ENCODE measurements at places on chromosomes 3 and 15.

GRCh38 chr3:17802950-17803349, 60.5 kb upstream of the TBC1D5 start:
- no peak for DNase-seq

DNA sequence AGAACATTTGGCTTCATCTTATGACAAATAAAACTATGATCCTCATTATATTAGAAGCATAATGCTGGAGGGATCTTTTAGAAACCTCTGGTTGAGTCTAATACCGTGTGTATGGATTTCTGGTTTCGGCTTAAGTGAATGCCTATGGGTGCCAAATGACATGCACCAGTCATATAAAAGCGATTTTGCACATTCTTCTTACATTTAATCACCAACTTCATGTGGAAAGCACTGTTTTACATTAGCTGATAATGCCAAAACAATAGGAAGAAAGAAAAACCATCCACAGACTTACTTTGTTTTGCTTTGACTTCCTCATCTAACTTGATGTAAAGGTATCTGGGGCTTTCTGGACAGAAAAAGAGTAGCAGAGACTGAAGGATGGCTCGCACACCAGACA, 20.9 kb downstream of the SLC2A2 start:
- DNase-seq = peak; percentile 64

GRCh38 chr3:9430733-9431132, 33.3 kb downstream of the SETD5 start:
- no peak for DNase-seq

GRCh38 chr15:95919460-95919859, 411.0 kb upstream of the NR2F2 start:
- DNase-seq = no peak

DNA sequence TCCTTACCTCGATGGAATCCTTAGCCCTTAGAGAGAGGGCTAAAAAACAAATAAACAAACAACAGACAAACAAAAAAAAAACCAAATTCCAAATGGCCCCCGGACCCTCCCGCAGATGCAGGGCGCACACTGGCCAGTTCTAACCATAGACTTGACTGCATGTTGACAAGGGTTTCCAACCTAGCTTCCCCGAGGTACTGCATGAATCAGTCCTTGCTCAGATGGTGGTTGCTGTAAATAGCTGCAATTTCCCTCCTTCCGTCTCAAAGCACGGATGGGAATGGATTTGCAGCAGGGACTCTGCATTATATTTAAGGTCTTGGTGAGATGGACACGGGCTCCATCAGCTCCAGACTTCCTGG, 162.8 kb downstream of the CD47 start:
- no peak for DNase-seq

DNA sequence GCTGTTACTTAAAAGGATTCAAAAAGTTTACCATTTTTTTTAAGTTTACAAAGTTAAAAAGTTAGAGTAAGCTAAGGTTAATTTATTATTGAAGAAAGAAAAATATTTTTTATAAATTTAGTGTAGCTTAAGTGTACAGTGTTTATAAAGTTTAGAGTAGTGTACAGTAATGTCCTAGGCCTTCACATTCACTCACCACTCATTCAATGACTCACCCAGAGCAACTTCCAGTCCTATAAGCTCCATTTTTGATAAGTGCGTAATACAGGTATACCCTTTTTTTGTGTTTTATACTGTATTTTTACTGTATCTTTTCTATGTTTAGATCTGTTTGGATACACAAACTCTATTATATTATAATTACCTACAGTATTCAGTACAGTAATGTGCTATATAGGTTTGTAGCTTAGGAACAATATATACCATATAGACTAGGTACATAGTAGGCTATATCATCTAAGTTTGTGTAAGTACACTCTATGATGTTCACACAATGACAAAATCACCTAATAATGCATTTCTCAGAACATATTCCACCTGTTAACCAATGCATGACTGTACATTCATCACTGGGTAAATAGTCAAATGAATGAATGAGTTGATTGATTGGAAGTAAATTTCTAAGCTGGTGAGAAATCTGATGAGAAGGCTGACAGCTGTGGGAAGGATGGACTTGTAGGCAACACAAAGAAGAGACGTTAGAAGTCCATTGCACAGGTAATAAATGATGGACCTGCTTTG, 95.2 kb upstream of the CDIN1 start:
- no peak for DNase-seq

DNA sequence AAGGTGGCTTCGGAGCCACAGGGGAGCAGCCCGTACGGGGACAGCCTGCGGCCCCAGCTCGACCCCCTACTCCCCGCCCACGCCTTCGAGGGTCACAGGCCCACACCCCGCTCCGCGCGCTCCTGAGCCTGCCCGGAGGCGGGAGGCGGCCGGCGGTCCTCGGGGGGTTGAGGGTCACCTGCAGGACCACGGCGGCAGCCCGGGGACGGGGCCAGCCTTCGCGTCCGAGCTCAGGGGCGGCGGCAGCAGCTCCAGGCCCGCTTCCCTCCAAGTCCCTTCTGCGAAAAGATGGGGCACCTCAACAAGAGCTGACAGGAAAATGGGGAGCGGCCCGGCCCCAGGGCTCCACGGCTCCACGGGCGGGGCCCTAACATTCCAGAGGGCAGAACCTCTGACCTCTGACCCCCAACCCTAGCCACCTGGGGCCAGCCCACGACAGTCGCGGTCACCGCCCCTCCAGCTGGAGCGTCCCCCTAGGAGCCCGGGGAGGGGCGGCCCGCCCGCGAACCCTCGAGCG, 428 bp downstream of the LYSMD4 start:
- no peak for DNase-seq

GRCh38 chr3:12796171-12797123, at the start of gene CAND2:
Gene CAND2, plus strand, starts transcription at chr3:12796680. Its CDS starts 41 bp downstream, at chr3:12796721.
- no peak for DNase-seq

DNA sequence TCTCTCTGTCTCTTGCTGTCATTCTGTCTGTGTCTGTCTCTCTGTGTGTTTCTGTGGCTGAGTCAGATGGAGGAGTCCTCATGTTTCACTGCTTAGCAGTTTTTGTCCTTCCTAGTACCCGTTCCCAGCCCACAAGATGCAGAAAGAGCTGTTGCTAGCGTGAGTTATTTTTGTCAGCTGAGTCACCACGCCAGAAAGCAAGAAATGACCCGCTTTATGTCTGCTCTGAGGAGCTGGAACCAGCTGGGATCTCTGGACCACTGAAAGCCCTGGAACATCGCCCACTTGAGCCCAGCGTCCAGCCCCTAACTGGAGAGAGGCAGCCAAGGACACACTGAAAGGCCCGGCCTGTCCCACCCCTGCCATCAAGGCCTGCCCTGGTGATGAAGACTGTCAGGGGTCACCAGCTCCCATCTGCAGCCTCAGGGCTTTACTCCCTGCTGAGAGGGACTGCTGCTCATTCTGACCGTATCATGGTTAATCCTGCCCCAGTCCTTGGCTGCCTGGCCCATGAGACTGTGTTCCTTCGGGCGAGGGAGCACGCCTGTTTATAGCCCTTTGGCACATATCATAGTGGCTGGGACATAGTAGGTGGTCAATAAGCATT, 101.7 kb upstream of the TPM1 start:
- DNase-seq = peak; percentile 74

GRCh38 chr15:61736790-61737189, 323.5 kb downstream of the VPS13C start:
- DNase-seq = no peak

DNA sequence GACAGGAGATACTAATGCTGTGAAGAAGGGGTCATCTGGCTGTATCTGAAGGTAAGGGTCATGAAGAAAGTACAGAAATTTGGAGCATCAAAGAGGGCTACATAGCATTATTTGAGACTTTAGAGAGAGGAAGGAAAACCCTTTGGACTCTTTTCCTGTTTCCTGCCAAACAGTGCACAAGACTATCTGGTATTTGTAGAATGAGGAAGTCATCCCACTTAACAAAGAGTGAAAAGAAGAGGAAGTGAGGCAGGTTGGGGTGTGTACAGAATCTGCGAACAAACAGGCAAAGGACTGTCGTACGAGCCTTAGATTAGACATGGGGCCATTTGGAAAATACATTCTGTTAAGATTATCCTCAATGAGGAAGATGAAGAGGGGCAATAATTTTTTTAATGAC, 546.8 kb upstream of the EPHA6 start:
- DNase-seq = no peak

GRCh38 chr3:113736548-113737089, 9.4 kb downstream of the NAA50 start:
- no peak for DNase-seq

DNA sequence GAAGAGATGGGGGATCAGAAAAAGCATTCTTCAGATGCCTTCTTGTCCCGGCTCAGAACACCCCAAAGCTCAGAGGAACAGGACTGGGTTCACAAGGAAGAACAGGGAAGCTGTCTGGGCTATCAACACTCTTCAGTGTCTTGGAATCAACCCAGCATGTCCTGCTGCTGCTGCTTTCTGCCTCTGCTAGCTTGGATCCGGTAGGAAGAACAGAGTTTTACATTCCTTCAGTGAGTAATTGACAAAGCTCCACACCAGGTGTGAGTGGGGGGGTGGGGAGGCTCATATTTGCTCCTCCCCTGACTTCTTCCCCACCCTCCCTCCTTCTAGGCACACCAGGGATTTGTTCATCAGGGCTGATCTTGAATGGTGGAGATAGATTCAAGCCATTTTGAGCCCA, 13.1 kb upstream of the ETV5 start:
- DNase-seq = no peak

DNA sequence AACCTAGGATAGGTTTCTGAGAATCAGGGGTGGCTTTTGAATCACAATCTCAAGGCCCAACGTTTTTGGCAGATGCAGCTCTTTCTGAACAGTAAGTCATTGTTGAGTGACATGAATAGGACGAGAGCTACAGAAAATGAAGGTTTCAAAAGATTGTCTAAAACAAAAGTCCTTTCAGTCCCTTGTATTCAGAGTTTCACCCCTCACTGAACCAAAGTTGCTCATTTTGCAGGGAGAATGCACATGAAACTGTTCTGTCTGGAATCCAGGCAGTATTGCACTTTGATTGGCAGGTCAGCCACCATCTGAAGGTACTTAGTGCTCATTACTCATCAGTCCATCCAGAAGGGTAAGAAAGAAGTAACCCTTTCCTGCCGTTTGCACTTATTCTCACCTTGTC, 24.1 kb upstream of the RASGRP1 start:
- DNase-seq = no peak

- DNase-seq = peak; percentile 15
Measured at GRCh38 chr3:166829896-166830295, 550.2 kb downstream of the ZBBX start.

DNA sequence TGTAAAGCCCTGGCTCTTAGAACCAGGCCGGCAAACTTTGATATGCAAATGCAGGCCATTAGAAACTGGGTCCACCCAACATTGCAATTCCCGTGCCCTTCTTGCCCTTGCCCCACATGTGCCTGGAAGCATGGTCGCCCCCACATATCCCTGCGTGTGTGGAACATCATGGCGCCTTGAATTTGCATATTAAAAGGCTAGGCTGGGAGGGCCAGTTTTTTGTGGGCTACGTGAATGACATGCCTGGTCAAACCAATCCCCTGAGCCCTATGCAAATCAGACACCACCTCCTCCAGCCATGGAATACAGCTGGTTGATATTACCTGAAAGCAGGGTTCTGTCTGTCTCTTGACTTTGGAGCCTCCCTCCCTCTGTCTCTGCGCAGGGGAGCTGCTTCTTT, 58.7 kb upstream of the ARHGEF26 start:
- no peak for DNase-seq

GRCh38 chr3:76370749-76371520, 585.6 kb upstream of the ZNF717 start:
- DNase-seq = no peak

- no peak for DNase-seq
Measured at GRCh38 chr3:133130168-133130567, 92.0 kb downstream of the TMEM108 start.

DNA sequence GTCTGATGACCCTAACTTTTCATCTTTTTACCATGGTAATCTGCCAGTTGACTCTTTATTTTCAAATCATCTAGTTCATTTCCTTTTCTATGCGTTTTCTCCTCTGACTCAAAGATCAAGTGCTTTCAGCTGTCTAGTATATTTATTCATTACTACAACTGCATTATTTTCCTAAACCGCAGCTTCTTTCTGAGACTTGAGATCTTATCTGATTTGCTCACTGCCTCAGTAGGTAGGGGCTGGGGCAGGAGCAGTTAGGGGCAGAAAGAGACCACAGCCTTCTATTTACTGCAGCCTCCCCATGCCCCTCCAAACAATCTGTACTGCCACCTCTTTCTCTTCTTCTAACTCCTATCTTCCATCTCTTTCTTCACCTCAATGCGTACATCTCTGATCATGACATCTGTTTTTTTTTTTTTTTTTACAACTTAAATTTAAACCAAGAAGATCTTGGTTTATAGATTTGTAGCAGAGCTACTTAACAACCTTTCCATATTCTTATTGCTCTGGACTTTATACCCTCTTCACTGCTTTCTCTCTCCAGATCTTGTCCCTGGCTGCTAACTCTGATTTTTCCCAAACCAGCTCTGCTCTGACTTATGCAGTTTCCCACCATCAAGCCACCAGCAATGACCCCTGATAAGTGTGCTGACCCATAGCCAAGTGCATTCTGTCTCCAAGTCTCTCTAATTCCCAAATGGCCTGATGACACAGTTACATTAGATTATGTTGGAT, 52.2 kb downstream of the MOBP start:
- no peak for DNase-seq

GRCh38 chr3:186184021-186184420, 75.1 kb upstream of the ETV5 start:
- DNase-seq = no peak

DNA sequence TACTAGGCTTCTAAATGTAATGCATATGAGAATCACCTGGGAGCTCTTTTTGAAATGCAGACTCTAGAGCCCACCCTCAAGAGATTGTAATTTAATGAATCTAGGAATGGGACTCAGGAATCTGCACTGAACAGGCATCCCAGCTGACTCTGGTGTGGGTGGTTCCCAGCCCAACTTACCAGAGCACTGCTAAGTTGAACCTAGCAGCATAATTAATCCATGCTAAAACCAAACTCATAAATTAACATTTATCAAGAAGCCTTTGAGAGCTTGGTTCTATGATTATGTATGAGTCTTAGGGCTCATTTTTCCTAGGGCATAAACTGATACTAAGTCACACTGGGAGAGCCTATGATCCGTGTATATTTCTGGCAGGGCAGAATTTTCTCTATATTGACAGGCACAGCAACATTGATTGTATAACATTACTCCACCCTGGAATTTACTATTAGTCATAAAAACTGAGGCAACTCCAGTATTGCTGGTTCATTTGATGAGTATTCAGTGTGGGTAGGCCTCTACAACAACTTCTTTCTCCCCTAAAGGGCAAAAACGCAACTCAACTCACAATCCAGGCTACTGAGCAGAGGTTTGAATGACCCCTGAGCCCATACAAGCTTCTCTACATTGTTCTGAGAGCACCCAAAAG, 10.7 kb upstream of the CSTA start:
- peak; percentile 15 for DNase-seq

DNA sequence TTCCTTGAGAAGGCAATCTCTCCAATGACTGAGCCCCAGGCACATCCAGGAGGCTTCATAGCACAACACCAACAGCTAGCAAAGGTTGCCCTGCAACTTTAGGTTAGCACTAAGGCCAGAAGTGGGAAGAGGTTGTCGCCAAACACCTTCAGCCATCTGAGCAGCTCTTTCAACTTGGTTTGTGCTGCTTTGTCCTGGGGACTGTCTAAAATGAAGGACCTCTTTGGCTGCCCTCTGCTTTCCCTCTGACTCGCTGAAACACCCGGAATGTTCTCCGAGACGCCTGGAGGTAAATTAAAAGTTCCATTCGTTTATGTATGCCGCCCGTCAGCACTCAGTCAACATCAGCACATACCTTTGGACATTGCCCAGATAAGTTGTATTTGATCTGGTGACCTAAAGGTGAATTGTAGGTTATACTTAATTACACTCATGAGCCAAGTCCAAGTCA, 121.2 kb upstream of the NR2F2 start:
- no peak for DNase-seq
